KBM-7 (cell line): ENCODE measurements at places on chromosomes 7 and 10.

- DNase-seq: no peak
Observed at GRCh38 chr7:105768898-105769507, 107.4 kb downstream of the ATXN7L1 start.

GRCh38 chr7:80942261-80943041 lies 23.6 kb upstream of the SEMA3C start:
- no peak for DNase-seq

DNA sequence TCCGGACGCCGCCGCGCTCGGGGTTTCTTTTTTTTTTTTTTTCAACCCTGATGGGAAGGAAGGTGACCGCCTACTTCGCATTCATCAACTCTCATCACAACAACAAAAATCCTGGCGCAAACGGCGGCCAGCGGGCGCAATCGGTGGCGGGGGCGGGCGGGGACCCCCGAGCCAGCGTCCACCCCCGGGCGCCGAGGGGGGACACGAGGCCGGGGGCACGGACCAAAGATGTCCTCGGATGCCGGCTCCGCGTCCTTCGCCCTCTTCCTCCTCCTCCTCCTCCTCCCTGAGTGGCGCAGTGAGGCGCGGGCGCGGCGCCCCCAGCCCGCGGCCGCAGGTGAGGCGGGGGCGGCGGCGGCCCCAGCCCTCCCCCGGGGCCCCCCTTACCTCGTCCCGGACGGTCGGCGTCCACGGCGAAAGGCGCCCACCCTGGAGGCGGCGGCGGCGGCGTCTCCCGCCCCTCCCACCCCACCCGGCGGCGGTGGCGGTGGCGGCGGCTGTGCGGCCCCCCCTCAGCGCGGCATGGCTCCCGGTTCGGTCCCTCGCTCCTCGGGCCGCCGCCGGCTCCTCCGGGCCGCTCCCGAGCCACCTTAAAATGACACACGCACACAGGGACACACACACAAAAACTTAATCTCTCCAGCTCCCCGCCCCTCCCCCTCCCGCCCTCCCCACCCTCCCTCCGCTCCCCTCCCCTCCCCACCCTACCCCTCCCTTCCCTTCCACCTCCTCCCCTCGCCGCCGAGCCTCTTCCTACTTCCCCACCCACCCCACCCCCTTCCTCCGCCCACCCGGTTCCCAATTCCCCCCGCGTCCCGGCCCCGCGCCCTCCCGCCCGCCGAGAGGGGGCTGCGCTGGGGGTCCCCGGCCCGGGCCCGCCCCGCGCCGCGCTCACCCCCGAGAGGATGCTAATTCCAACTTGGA lies at the start of gene CTBP2:
CTBP2 (minus strand) TSS at position 632 of the 924 bp plus-strand sequence.
- DNase-seq: no peak

DNA sequence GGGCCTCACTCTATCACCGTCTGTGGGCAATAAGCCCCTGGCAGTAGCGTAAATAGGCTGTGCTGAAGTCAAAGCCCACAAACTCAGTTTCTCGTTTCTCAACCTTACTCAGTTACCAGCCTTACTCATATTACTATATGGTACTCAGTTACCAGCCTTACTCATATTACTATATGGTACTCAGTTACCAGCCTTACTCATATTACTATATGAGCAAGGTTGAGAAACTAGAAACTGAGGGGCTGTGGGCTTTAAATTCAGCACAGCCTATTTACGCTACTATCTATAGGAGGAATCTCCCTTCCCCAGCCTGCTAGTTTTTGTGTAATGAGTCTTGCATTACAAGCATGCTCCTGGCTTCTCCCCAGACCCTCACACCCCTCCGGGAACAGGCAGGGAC lies 35.4 kb downstream of the CCDC3 start:
- DNase-seq: no peak

GRCh38 chr10:20670579-20670978 lies 226.5 kb downstream of the NEBL start:
- no peak for DNase-seq

GRCh38 chr10:103814626-103815370 lies 40.6 kb downstream of the SH3PXD2A start:
- DNase-seq: no peak

DNA sequence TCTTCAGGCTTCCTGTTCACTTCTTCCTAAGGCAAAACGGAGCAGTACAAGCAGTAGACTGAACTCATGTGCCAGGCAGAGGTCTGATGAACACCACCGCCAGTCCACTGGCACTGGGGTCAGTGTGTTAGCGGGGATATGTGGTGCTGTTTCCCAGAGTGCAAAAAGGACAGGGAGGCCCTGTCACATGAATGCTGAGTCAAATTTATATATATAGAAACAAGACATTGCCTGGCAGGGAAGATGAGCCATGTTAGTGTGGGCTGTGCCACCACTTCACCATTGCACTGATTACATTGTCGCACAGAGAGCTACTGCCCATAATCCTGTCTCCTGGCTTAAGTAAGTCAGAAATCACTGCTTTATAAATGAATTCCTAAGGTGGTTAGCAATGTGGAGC lies 122.2 kb upstream of the AMPH start:
- DNase-seq: no peak

- DNase-seq: peak; percentile 87
Observed at GRCh38 chr7:75631711-75632110, 107.0 kb downstream of the HIP1 start.

DNA sequence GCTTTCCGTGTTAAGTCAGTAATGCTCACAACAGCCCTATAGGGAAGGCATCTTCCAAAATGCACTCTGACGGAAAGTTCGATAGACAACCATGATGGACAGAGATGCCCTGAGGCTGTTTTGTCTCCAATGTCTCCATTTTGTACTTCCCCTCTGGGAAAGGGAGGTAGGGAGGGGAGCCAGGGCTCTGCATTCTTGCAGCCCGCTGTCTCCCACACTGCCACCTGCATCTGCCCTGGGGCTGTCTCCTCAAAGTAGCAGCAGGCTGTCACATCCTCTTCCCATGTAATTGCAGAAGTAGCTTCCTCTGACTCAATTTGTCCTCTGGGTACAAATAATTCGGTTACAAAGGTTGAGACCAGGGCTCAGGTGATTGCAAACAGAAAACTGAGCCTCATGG lies 131.4 kb downstream of the GPAM start:
- no peak for DNase-seq

GRCh38 chr10:102946992-102947391 lies 28.9 kb downstream of the CNNM2 start:
- no peak for DNase-seq

DNA sequence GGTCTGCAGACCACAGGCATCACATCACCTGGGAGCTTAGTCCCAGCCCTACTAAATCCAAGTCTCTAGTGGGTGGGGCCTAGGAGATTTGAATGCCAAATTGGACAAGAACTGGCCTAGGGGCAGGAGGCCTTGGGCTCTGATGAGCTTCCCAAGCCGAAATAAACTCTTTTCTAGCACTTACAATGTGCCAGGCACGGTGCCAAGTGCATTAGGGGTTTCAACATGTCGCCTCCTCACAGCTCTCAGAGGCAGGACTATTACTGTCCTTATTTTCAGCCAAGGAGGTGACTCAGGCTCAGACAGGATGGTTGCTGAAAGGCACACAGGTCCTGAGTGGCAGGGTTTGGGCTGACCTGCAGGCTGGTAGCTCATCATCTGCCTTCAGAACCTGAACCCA lies 9.2 kb upstream of the CPA1 start:
- DNase-seq: no peak

GRCh38 chr7:110808361-110808760 lies 282.6 kb upstream of the LRRN3 start:
- no peak for DNase-seq

DNA sequence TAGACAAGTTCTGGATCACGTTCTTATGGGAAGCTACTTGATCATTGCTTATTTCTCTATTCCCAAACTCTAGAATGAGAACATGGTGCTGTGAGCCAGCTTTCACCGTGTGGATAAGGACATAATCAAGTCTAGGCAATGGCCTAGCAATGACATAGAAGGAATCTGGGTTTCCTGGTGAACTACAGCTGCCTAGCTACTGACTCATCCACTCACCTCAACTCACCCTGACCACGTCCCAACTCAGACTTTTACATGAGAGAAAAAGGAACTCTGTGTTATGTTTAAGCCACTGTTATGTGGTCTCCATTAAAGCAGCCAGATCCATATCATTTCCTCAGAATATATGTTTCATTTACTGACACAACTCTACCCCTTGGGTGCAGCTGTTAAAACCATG lies 18.8 kb upstream of the MET start:
- peak; percentile 47 for DNase-seq

- no peak for DNase-seq
Observed at GRCh38 chr10:4137299-4137698, 352.3 kb upstream of the KLF6 start.

- DNase-seq: peak; percentile 82
Observed at GRCh38 chr10:6171881-6172695, 30.6 kb upstream of the PFKFB3 start.

GRCh38 chr7:2131341-2131740 lies 101.4 kb downstream of the MAD1L1 start:
- DNase-seq: no peak

- DNase-seq: no peak
Observed at GRCh38 chr10:131399981-131400380, 88.5 kb upstream of the TCERG1L start.

DNA sequence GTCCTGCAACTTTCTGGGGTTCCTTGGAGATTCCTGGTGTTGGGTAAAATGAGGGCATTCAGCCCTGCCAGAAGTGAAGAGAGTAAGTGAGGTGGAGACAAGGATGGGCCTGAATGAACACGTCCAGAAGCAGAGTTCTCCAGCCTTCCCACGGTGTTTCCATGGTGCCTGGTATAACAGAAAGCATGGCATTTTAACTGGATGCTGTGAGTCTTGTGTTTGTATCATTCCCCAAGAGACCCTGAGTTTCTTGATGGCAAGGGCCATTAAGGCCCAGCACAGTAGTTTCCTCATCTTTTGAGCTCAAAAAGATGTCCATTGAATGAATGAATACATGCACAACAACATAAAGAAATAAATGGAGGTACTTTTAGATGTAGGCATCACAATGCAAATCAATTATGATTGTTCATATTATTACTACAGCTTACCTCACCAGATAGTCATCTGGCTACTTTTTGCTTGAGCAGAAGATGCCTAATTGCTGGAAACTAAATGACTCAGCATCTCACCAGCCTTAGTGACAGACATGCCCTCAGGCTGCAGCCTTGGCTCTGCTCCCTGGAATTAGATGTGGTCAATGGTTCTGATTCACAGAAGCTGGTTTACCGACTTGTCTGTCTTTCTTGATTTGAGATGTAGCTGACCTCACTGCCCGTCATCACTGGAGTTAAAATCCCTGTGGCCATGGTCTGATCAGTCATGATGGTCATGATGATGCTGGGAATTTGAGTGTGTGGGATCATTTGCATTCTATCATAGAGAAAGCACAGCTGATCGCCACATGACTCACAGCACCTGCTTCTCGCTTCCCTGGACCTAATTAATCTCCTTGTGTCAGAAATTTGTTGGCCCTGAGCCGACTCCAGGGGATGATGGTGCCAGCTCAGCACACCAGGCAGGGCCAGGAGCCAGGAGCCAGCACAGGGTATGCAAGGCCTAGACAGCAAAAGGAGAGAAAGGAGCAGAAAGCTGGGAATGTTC lies 83.9 kb downstream of the CXCL12 start:
- DNase-seq: no peak

- DNase-seq: no peak
Observed at GRCh38 chr10:99551158-99551557, 18.4 kb downstream of the NKX2-3 start.

DNA sequence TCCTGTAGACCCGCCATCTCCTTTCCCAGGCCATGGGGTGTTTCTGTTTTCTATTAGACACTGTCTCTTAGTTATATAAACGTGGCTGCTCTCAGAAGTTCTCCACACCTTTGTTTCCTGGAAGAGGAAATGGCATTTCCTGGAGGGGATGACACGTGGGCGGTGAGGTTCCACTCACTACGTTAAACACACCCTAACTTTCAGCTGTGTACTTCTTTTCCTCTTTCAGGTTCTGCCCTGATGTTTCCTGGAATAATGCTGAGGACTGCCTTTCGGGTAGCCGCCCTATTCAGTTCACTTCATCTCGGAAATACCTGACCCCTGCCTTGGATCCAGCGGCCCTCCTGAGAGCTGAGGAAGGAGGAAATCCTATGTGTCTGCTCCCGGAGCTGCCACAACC lies 3.4 kb upstream of the PRKCQ start:
- no peak for DNase-seq

GRCh38 chr10:17273403-17273802 lies 45.4 kb downstream of the VIM start:
- no peak for DNase-seq

GRCh38 chr7:119397156-119397555 lies 875.8 kb upstream of the KCND2 start:
- no peak for DNase-seq

GRCh38 chr10:29734962-29735627 lies 100.3 kb upstream of the SVIL start:
- DNase-seq: peak; percentile 62

GRCh38 chr10:49298671-49298982 lies 343 bp upstream of the C10orf71 start:
- no peak for DNase-seq
